ENCODE measurements at places on chromosomes 13 and 19.

GRCh38 chr13:24043590-24044350, 116.8 kb upstream of the SPATA13 start:
- peak; percentile 17 for DNase-seq

- no peak for DNase-seq
These were observed 175.4 kb downstream of the KLF12 start for GRCh38 chr13:73958657-73959397.

DNA sequence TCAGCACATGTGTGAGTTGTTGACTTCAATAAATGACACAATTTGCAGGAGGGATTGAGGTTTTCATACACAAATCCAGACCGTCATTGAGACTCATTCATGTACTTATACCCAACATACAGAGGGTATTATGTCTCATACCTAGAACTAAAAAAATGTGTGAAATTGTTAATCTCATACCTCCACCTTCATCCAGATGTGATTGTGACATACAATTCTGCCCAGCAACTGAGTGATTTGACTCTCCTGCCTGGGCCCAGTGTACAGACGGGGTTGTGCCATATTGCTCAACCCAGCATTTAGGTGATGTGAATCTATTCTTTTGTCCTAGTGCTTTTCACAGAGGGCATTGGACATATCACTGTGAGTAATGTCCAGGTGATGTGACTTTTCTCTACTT, 12.6 kb upstream of the ZNF681 start:
- DNase-seq = peak; percentile 40

GRCh38 chr13:24459726-24460125, 52.9 kb downstream of the PARP4 start:
- no peak for DNase-seq

- DNase-seq = no peak
These were observed 2.9 kb upstream of the CD70 start for GRCh38 chr19:6593651-6594416.

GRCh38 chr13:27857282-27857681, 62.5 kb upstream of the PDX1 start:
- no peak for DNase-seq

DNA sequence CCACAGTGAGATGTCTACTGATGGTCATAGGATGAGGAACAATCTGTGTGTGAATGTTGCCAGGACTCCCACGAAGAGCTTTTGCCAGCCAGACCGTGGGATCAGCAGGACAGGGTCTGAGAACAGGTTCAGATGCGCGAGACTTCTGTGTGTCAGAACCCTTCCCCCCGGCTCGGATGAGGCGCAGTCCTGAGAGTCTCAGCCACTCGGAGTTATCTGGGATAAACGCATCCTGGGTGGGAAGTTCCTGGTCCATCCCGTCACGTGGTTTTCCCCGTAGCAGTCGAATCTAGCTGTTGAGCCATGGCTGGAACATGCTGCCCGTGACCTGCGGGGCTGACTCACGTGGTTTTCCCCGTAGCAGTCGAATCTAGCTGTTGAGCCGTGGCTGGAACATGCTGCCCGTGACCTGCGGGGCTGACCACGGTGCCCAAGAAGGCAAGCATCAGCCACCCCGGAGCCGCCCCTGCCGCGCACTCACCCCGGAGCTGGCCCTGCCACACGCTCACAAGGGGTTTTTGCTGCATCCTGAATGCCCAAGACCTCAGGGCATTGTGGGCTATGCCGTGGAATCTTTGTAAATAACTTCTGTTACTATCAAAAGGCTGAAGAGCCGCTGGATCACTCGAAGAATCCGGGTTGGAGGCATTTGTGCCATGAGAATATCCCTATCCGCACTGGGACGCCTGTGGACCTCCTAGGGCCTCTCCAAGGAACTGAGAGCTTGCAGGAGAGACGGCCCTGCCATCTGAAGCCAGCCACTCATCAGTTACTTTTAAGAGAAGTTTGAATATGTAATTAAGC, 130.8 kb upstream of the MCF2L start:
- DNase-seq = no peak

DNA sequence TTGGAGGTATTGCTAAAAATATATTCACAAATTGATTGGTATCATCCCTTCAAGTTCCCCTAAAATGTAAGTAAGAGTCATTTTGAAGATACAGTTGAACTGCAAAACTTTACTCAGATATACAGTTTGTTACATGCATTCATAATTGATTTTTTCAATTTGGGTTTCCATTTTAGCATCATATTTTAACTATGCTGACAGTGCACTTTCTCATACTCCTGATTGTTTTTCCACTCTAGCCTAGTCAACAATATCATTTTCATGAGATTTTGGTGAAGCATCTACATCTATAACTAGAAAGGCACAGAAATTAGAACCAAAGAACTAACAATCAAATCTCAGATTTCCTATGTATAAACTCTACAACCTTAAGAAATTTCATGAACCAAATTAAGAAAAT, 2850.4 kb upstream of the PCDH20 start:
- no peak for DNase-seq

DNA sequence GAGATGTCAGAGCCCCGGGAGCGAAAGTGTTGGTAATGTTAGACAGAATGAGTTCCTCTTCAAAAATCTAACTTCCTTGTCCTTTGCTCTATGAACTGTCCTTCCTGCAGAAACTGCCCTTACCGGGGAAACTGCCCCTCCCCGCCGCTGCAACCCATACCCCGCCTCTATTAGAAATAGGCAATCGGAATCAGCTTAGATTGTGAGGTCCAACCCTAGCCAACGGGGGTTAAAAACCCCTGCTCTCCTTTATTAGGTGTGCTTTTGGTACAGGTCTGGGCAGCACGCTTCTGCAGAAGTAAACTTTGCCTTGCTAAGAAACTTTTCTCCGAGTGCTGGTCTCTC, 11.5 kb upstream of the CAPNS1 start:
- no peak for DNase-seq

DNA sequence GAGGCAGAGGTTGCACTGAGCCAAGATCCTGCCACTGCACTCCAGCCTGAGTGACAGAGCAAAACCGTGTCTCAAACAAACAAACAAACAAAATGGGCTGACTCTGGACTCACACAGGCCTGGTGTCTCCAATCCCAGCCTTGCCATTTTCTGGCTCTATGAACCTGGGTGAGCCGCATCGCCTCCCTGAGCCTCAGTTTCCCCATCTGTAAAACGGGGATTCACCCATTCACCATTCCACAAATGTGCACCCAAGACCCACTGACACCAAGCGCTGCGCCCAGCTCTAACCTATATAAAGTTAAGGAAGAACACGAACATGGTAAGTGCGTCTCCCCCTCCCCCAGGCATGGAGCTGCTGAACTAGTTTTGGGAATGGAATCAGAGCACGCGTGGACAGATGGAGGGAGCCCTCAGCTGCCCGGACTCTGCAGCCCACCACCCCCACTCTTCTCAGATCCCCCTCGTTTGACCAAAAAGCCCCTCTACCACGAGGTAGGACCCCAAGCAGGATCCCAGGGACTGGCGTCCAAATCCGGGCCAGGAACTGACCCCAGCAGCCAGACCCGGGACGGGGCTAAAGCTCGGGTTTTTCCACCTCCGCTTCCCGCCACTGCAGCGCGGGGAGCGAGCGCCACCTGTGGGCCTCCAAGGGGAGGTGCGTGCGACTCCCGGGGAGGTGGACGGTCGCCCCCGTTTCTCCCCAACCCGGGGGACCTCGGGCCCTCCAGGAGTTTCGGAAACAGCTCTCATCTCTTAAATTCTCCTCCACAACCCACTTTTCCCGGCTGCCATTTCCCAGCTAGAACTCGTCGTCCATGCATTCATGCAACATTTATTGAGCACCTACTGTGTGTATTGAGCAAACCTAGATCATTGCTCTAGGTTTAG, 33.0 kb upstream of the ADGRE5 start:
- DNase-seq = peak; percentile 71

DNA sequence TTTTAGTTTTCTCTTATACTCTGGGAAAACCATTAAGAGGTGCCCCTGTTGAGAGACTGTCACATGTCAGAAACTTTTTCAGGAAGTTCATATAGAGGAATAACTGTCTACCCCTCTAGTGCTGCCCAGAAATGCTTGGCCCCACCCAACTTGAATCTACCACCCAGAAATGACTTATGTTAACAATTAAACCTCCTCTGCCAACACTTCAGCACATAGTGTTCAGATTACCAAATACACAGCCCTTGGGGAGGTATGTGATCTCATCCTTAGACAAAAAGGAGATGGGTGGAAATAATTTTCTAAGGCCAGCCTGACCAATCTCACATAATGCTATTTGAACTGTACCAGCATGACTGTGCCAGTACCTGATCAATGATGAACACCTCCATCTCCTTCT, 35.6 kb downstream of the CCDC169 start:
- no peak for DNase-seq

GRCh38 chr19:32879741-32880140, 10.2 kb upstream of the SLC7A9 start:
- no peak for DNase-seq

GRCh38 chr13:94829837-94830365, 117.6 kb upstream of the SOX21 start:
- DNase-seq = no peak

- peak; percentile 74 for DNase-seq
These were observed 4.8 kb downstream of the PPP6R1 start for GRCh38 chr19:55253842-55254624.

GRCh38 chr13:30024125-30024865, 173.9 kb upstream of the UBL3 start:
- DNase-seq = no peak

DNA sequence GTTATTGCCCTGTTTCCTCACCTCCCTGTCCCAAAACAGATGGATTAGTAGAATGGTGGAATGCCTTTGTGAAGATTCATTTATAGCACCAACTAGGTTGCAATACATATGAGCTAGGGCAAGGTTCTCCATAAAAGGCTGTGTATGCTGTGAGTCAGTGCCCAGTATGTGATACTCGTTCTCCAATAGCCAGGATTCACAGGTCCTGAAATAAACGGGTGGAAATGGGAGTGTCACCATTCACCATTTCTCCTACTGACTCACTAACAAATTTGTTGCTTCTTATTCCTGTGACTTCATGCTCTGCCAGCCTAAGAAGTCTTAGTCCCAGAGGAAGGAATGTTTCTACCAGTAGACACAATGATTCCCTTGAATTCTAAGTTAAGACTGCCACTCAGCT, 1745.4 kb downstream of the SLITRK1 start:
- no peak for DNase-seq

- DNase-seq = no peak
These were observed 25.7 kb downstream of the SHC2 start for GRCh38 chr19:435056-435706.

DNA sequence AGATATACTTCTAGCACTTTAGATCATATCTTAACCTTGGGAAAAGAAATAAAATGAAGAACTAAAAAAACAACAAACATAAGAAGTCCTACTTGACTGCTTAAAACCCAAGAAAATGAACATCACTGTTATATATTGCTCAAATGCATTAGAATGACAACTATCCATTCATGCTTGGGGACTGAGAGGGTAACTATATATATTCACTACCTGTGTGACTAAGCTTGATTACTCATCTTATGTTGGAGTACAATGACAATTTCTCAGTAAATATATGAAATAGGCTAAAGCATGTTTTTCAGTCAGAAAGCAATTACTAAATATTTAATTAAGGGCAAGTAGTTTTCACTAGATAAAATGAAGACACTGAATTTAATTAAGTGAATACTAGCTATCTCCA, 40.1 kb downstream of the ZC3H13 start:
- no peak for DNase-seq

- DNase-seq = no peak
These were observed 9.0 kb upstream of the PRKD2 start for GRCh38 chr19:46725859-46726393.

- DNase-seq = peak; percentile 47
These were observed 14.5 kb upstream of the CERS4 start for GRCh38 chr19:8194528-8195267.

- DNase-seq = no peak
These were observed 142.3 kb upstream of the TSC22D1 start for GRCh38 chr13:44718467-44718866.

DNA sequence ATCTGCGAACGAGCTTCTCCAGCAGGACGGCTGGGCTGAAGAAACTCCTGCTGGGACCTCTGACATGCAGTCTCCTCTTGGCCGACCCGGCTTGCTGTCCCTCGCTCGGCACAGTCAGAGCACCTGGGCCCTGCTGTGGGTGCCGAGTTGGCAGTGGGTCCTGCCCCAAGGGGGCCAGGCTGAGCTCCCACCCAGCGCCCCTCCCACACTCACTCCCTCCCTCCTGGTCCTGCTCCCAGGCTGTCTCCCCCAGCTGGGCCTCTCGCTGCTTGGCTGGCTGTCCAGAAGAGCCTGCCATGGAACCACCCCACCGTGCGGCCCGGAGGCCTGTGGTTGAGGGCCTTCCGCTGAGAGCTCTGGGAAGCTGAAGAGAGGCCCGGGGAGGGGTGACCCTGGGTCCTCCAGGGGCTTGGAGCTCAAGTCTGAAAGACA, 6.0 kb downstream of the AKT2 start:
- DNase-seq = no peak

DNA sequence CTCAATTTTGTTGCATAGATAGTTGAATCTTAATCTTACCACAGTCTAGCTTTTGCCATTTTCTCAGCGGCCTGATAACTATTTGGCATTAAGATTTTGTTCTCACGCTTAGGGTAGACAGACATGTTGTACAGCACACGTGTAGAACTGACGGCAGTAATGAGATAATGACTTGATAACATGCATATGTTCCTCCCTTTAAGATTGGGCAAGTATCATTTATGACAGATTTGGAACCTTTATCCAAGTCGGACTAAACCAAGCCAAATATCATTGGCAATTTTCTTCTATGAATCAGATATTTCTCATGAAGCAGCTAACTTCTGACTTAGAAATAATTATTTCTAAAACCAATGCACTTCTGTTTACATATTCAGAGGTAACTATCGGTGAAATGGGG, 205.5 kb downstream of the NDFIP2 start:
- no peak for DNase-seq

DNA sequence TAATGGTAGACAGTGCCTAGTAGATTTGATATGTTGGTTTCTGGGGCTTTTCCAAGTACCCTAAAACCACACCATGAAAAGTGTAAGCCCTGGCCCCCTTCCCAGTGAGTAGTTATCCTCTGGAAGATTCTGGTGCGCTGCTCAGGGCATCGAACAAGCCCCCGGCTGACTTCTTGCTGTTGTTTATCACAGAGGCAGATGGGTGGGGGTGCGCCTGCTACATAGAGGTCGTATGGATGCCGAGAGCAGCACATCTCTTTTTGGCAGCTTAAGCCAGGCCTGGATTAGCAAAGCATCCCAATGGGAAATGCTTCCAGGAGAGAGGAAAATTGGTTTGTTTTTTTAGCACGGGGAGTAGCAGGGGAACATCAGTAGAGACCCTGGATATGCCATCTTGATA, 26.3 kb upstream of the SPATA13 start:
- DNase-seq = no peak

- no peak for DNase-seq
These were observed 38.7 kb downstream of the KLF2 start for GRCh38 chr19:16363133-16363851.

- DNase-seq = peak; percentile 36
These were observed 24.6 kb downstream of the CYP4F22 start for GRCh38 chr19:15532779-15533521.

DNA sequence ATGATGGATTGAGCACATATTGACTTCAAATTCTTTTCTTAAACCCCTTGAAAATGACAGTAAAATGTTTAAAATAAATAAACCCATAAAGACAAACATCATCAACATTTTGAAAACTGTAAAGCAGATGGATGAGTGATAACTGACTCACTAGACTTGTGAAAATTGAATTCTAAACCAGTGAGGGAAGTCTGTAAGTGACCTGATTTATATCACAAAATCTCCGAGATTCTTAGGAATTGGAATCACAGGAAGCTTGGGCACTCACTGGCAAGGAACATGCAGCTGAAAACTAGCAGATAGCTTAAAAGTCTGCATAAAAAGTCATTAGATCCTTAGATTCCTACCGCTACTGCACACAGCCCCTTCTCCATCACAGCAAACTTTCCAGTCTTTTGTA, 51.3 kb upstream of the TSC22D1 start:
- DNase-seq = no peak
